ENCODE measurements at places on chromosomes 2 and 18.
A peak's percentile ranks its signal among the peaks of the same experiment; 100 is the strongest.

GRCh38 chr2:74849228-74849892, 15.4 kb downstream of the HK2 start:
- peak; percentile 52 for DNase-seq

GRCh38 chr2:141941210-141941714, 189.6 kb downstream of the LRP1B start:
- peak; percentile 35 for DNase-seq

DNA sequence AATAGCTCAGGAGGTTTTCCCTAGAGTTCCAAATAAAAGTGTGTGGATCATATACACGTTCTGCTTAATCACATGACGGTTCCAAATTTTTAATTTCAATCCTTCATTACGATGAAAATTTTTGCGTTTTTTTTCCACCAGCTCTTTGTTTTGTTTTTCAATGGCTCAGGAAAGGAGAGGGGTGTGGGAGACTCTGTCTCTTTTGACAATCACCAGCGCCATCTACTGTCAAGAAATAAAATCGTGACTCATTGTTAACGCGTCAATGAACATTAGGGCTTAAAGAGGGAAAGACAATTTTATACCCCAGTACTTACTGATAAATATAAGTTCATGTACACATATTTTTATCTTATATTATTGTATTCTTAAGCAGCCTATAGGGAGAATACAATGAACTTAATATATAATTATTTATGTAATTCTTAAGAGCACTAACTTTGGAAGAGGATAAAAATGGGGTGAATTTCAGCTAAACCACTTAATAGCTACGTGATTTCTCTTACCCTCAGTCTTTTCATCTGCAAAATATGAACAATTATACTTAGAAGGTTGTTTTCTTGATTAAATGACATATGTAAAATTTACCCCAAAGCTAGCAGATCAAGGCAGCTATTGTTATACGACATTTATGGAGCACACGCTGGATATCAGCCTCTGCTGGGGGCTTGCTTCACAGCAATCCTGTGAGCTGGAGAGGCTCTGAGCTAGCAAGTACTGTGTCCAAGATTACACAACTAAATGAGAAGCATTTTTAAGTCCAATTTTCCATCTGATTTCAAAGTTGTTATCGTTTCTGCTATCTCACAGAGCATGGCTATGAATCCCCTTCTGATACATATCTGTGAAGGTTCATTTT, 47.4 kb upstream of the RMDN2 start:
- peak; percentile 78 for DNase-seq

DNA sequence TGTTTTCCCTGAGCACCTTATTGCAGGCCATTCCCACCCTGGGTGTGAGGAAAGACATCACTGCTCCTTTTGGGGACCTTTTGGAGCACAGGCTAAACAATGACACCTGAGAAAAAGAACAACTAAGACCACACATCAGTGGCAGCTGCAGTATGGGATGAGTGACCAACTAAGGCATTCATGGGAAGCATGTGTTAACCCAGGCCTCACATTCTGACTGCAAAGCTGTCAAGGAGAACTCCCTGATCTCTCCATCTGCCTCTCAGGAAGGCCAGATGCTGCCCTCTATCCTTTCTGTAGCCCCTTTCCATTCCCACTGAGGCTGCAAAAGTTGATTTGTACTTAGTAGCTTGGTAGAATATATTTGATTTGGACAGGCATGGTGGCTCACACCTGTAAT, 277.7 kb upstream of the FBXO11 start:
- DNase-seq = no peak

Data from NCI-H526 (cell line).